ENCODE measurements at places on chromosomes 3 and 15. TPM values are rescaled to one million over a fixed set of nuclear protein-coding genes. Genes with fewer than 3 reads are reported as not detected.

The TOP2B gene
- total RNA-seq = 102 TPM

The P2RY14 gene
- not detected for total RNA-seq

The ROBO2 gene
- total RNA-seq = 0.23 TPM

The DNASE1L3 gene
- total RNA-seq = 0.99 TPM

The HMG20A gene
- total RNA-seq = 40.8 TPM

The CKMT1A gene
- not detected for total RNA-seq

The FAM174B gene
- 30.2 TPM for total RNA-seq

The RLBP1 gene
- total RNA-seq = not detected

The SCN5A gene
- 13.1 TPM for total RNA-seq

Data from endothelial cell of umbilical vein (primary cell).